ENCODE measurements at places on chromosomes 13 and 19.

- no peak for DNase-seq
Measured at GRCh38 chr19:10138879-10139795, 19.4 kb upstream of the EIF3G start.

DNA sequence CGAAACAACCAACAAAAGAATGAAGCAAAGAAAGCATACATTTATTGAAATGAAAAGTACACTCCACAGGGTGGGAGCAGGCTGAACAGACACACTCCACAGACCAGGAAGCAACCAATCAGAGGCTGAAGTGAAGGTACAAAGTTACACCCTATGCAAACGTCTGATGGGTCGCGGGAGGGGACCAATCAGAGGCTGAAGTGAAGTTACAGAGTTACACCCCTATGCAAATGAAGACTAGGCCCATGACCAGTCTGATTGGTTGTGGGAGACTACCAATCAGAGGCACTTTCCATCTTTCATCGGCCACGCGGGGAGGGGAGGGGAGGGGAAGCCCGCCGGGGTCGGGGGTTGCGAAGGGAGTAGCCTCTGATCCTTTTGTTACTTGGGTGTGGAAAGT is 12.4 kb upstream of the FBL start:
- DNase-seq, result no peak

GRCh38 chr19:49864890-49865289 is 2.5 kb downstream of the PNKP start:
- no peak for DNase-seq

DNA sequence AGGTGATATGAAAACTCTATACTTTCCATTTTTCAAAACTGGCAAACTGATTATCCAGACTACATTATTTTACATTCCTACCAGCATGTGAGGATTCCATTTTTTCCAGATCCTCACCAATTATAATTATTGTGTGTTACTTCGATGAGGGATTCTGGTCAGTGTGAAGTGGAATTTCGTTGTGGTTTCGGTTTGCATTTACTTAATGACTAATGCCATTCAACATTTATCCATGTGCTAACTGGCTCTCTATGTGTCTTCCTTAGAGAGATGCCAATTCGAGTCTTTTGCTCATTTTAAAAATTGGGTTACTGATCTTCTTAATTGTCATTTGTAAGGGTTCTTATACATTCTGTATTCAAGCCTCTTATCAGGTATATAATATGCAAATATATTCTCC is 1551.3 kb upstream of the MIR17HG start:
- no peak for DNase-seq

- no peak for DNase-seq
Measured at GRCh38 chr19:10538204-10538983, 5.3 kb upstream of the ATG4D start.
